ENCODE measurements at places on chromosomes 13 and 19. TPM values are rescaled to one million over a fixed set of nuclear protein-coding genes. Genes with fewer than 3 reads are reported as not detected.

Gene POU2F2
- not detected for total RNA-seq

Gene PSPN
- not detected for total RNA-seq

Gene ZNF699
- 6.8 TPM for total RNA-seq

Gene TMEM255B
- 4.7 TPM for total RNA-seq

Gene MAMSTR
- total RNA-seq: 0.32 TPM

Gene MBD3L2
- not detected for total RNA-seq

Gene GARIN5A
- total RNA-seq: not detected

Gene OR2Z1
- not detected for total RNA-seq

Gene PLD3
- 345 TPM for total RNA-seq

- H3K27ac ChIP-seq: no peak overlapping the region
- H3K4me1 ChIP-seq: peaks cover 8% of the 10 kb centered on the region
- peaks cover 11% of the 10 kb centered on the region for H3K36me3 ChIP-seq
- H3K4me3 ChIP-seq: no peak overlapping the region
- H3K27me3 ChIP-seq: no peaks in the 10 kb centered on the region
- no peak for DNase-seq
Observed at GRCh38 chr19:52991484-52991883, 22.2 kb upstream of the ERVV-1 start.

GRCh38 chr19:34314437-34315313 lies 50.3 kb upstream of the GPI start:
- no peak overlapping the region for H3K27ac ChIP-seq
- no peaks in the 10 kb centered on the region for H3K27me3 ChIP-seq
- H3K4me1 ChIP-seq: peaks cover 42% of the 10 kb centered on the region
- DNase-seq: no peak
- no peaks in the 10 kb centered on the region for H3K36me3 ChIP-seq

DNA sequence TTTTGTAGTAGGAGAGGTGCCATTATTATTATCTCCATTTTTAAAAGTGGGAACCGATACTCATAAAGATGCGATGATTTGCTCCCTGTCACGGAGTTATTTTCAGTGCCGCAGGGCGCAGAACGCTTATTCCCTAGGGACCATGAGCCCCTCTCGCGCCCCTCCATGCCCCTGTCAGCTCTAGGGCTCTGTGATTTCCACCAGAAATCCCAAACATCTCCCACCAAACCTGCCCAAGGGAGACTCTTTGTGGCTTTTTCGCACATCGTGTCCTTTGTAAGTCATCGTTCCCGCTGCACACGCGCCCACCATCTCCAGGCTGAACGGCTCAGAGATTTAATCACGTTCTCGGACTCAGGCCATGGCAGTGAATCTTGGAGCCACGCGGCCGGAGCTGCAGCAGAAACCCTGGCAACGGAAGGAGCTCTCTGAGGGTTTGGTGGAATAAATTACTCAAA lies 105.1 kb downstream of the DNAJC15 start:
- H3K36me3 ChIP-seq: no peaks in the 10 kb centered on the region
- H3K4me1 ChIP-seq: no peaks in the 10 kb centered on the region
- H3K27ac ChIP-seq: no peak overlapping the region

GRCh38 chr13:33454844-33455705 lies 169.5 kb upstream of the STARD13 start:
- no peak overlapping the region for H3K4me3 ChIP-seq
- H3K27me3 ChIP-seq: no peaks in the 10 kb centered on the region
- DNase-seq: no peak
- H3K4me1 ChIP-seq: peaks cover 2% of the 10 kb centered on the region
- H3K36me3 ChIP-seq: no peaks in the 10 kb centered on the region

GRCh38 chr13:79810669-79811068 lies 329.7 kb downstream of the NDFIP2 start:
- H3K36me3 ChIP-seq: no peaks in the 10 kb centered on the region
- H3K27me3 ChIP-seq: no peaks in the 10 kb centered on the region
- no peak overlapping the region for H3K27ac ChIP-seq
- H3K4me3 ChIP-seq: no peak overlapping the region
- DNase-seq: no peak
- H3K4me1 ChIP-seq: no peaks in the 10 kb centered on the region

GRCh38 chr19:50252111-50252886 lies 48.9 kb downstream of the MYH14 start:
- H3K36me3 ChIP-seq: peaks cover 16% of the 10 kb centered on the region
- H3K27ac ChIP-seq: no peak overlapping the region
- no peak for DNase-seq
- no peaks in the 10 kb centered on the region for H3K4me1 ChIP-seq
- no peaks in the 10 kb centered on the region for H3K27me3 ChIP-seq

- H3K27ac ChIP-seq: no peak overlapping the region
- no peak for DNase-seq
Observed at GRCh38 chr19:58338825-58339558, 12.2 kb downstream of the ZSCAN22 start.

DNA sequence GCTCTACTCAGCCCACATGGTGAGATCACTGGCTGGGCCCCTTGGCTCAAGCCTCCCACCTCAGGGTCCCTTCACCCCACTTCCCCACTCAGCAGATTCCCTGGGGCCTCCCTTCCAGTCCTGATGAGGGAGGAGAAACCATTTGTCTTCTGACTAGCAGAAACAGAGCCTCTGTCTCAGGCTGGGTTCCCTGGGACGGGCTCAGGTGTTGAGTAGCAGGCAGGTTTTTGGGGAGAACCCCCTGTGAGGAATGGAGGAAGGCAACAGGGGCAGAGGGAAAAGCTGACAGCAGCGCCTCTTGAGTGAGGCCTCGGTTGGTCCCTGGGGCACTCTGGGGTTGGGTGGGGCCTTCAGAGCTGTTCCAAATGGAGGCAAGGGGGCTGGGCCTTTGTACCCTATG lies 452.2 kb downstream of the TSHZ3 start:
- no peak overlapping the region for H3K27ac ChIP-seq
- H3K4me3 ChIP-seq: no peak overlapping the region

DNA sequence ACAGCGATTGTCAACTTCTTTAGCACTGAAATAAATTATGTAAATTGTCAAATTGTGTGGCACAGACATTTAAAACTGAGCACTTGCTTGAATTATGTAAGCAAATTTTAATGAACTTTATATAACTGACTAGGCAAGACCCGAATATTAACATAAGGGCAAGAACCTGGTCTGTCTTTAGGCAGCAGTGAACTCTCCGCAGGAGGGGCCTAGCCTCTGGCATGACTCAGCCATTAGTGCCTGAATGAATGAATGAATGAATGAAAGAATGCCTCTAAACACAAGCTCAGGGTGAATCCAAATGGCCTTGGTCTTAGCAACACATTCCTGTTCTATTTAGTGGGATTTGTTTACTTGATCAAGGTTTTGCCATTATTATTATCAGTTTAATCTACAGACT lies 654.7 kb upstream of the ARGLU1 start:
- H3K36me3 ChIP-seq: no peaks in the 10 kb centered on the region
- H3K4me1 ChIP-seq: no peaks in the 10 kb centered on the region
- H3K27ac ChIP-seq: no peak overlapping the region
- no peaks in the 10 kb centered on the region for H3K27me3 ChIP-seq
- DNase-seq: no peak

Data from ascending aorta (tissue), 2 donors.